Cerebellum (tissue), 4 donors: ENCODE measurements at places on chromosomes 2 and 18. TPM values are rescaled to one million over a fixed set of nuclear protein-coding genes. Genes with fewer than 3 reads are reported as not detected.
A peak's percentile ranks its signal among the peaks of the same experiment; 100 is the strongest.

- DNase-seq = no peak
Measured at GRCh38 chr2:214808981-214809750, at the start of gene BARD1. Gene BARD1, minus strand, starts transcription at chr2:214809683. Its CDS starts 114 bp downstream, at chr2:214809569.

- DNase-seq = no peak
Measured at GRCh38 chr18:10135302-10135926, 221.6 kb downstream of the VAPA start.

DNA sequence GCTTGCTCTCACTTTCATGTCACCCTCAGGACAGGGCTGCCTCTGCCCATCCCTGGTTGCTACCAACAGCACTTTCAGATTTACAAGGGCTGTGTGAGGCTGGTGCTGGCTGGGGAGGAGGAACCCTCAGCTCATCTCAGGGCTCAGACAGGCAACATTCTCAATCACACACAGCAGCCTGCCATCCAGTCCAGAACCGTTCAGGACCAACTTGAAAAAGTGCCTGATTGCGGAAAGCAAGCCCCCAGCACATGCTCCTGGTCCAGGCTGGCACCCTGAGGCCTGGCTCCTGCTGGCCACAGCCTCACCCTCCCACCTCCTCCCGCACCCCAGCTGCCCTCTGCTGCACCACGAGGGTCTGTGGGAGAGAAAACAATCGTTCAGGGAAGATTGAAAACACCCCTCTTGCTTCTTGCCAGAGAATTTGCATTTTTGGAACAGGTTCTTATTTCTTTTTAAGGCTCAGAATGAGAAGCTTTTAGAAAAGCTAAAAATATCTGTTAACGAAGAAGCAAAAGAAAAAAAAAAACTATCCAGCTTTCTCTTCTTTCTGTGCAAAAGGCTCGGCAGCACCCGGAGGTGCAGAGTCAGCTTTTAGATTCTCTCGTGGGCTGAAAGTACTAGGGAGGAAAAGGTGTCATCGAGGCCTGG is 403.8 kb upstream of the ID2 start:
- DNase-seq = no peak

Gene CYTIP
- total RNA-seq = 0.27 TPM

- no peak for DNase-seq
Measured at GRCh38 chr2:84797271-84797670, 83.6 kb downstream of the TRABD2A start.

Gene DNAH7
- 12.1 TPM for total RNA-seq

DNA sequence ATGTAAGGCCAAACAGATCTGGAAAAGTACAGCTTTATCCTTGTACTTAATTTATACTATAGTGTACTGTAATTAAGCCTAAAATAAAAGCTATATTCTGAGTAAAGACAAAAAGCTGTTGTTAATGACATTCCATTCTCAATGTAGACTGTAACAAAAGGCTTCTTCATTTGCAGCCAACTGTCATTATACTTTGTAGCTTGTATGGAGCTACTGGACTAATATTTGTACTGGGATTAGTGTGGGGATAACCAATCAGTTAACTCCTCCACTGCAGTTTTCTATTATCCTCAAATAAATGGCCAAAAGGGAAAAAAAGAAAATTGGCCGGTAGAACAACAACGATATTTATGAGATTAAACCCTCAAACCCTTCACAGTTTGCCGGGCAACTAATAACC is 66.5 kb downstream of the STK39 start:
- no peak for DNase-seq

- DNase-seq = no peak
Measured at GRCh38 chr2:209600341-209601171, 171.1 kb upstream of the UNC80 start.

Gene TMEM198
- total RNA-seq = 13.0 TPM

DNA sequence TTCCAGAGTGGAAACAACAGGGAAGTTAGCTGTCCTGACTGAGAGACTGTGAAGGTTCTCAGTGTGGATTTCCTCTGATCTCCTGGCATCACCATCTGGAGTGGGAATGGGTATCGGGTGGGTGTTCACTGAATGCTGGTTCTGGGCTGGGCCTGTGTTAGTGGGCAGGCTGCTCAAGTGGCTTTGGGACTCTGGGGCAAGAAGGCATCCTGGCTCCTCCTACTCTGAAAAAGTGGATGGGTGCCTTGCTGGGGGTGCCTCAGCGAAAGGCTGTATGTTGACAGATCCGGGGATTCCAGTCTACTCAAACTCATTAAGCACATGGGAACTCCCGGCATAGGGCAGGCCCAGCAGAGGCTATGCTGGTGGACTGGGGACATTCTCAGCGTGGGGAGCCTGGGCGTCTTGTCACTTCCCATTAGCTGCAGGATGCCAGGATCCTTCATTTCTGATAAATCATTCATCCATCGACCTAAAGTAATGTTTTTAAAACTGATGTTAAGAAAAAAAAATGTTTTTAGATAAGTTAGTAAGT is 27.5 kb upstream of the CHRNA1 start:
- DNase-seq = no peak

Gene ARHGAP15
- 2.9 TPM for total RNA-seq

Gene ALPP
- not detected for total RNA-seq

Gene SERPINB3
- total RNA-seq = not detected

DNA sequence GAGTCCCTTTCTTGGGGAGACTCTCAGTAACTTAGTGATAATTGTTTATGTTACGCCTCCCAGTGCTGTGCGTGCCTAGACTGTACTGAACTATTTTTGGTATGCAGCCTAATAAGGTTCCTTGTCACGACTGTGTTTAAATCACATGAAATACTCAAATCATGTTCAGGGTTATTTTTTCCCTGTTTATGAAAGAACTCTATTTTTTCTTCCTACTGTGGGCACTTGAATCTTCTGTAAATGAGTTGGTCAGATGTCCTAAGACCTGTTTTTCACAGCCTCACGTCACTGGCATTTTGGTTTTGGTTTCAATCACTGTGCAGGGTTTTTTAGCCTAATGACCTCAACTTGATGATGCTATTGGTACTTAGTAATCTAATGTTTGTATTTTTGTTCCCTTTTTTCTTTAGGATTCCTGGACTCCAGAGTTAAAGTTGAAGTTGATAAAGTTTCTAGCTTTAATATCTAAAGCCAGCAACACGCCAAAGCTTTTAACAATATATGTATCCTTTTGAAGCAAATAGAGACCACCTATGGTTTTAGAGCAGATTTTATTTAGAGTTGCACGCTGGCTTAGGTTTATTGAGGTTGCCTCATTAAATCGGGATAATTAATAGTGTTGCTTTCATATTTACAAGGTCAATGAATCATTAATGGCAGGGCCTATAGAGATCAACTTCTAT is 24.0 kb downstream of the ARMC9 start:
- no peak for DNase-seq

DNA sequence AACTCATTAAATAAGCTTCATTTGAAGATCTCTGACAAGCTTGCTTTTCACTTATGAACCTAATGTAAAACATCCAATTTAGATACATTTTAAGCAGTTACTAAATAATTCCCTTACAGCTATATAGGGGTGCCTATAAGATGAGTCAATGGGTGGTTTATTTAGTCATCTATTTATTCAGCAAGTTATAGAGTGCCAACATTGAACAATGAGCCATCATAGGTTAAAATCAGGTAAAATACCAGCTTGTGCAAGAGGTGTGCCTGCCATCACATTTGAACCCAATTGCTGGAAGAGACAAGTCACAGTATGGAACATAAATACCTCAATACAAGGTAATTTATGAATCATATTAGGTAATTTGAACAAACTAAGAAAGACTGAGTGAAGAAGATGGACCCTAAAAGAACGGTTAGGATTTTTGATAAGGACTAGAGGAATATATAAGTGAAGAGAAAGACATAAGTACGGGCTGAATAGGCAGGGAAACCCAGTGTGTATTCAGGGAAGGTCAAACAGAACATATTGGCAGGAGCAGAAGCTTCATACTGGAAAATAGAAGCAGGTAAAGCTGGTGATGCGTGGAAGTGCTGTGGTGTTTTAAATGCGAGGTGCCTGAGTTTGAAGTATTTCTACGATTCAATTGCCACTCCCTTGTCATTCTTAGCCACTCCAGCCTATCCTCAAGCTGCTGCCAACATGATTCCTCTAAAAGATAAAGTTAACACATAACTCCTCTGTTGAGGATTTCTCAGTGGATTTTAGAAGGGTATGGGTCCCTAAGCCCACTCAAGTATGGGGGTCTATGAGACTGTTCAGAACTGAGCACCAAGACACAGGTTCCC is 18.9 kb upstream of the STAT4 start:
- DNase-seq = no peak

- DNase-seq = no peak
Measured at GRCh38 chr2:43472527-43473194, 123.2 kb downstream of the THADA start.

DNA sequence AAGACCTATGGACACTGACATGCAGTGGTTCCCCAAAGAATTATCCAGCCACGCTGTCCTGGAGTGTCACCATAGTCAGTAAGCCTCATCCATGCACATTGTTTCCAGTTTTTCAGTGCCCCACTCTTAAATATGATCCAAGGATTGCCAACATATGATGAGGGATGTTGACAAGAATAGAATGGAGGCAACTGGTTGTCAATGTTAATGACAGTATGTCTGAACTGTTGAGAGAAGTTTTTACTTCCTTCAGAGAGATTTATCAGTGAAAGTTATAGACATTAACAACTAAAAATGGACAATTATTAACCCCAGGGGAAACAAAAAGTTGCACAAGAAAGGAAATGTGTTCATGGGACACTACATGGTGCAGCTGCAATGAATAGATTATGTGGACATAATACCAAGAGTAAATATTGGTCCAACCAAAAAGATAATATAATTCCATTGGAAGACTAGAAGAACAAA is 69.9 kb downstream of the CYP26B1 start:
- no peak for DNase-seq

Gene C2orf80
- total RNA-seq = 12.2 TPM

DNA sequence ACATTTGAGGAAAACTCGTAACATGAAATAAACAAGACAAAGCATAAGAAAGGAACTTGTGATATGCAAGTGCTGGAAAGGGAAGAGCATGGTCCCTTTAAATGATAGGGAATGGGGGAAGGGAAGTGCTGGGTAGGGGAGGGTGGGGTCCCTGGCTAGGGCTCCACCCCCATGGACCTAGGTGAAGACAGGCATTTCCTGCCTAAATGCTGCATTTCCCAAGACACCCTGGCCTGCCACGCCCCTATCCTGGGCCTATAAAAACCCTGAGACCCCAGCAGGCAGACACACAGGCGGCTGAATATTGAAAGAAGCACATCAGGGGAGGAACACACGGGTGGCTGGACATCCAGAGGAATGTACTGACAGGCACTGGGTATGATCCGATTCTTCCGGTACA is 499.9 kb downstream of the ZEB2 start:
- DNase-seq = no peak

Gene DYNAP
- not detected for total RNA-seq

Gene C2orf78
- total RNA-seq = not detected

GRCh38 chr2:202375033-202375608 is 1.0 kb upstream of the BMPR2 start:
- peak; percentile 43 for DNase-seq

Gene ZNF396
- 3.8 TPM for total RNA-seq

GRCh38 chr2:98924038-98924830 is 11.8 kb downstream of the CRACDL start:
- DNase-seq = no peak

DNA sequence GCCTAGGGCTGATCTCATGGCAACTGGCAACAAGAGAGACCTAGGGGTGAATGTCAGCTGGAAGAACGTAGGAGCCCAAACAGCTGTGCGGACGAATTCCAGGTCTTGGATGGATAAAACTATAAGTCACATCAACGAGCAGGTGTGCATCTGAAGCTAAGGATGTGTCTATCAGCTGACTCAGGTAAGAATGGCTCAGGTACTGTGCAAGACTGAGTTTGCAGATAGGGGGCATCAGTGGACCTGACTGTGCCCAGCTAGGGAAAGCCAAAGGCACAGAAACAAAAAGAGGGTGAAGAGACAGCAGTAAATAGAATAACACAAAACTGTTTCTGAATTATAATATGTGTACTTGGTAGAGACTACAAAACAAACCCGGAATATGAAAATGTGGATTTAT is 357.3 kb downstream of the ZEB2 start:
- no peak for DNase-seq

DNA sequence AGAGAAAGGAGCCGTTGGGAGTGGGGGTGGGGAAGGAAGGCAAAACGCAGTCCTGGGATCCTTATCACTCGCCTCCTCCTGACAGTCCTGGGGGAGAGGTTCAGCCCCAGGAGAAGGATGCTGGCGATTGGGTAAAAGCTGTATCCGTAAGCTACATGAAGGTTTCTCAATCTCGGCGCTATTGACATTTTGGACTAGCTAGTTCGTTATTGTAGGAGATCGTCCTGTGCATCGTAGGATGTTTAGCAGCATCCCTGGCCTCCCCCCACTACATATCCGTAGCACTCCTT is 511 bp upstream of the TP53I3 start:
- DNase-seq = no peak

GRCh38 chr2:216636551-216637450 is 3.6 kb downstream of the IGFBP2 start:
- DNase-seq = no peak

Gene ANKRD30B
- total RNA-seq = 3.0 TPM

Gene TUBA3E
- not detected for total RNA-seq

DNA sequence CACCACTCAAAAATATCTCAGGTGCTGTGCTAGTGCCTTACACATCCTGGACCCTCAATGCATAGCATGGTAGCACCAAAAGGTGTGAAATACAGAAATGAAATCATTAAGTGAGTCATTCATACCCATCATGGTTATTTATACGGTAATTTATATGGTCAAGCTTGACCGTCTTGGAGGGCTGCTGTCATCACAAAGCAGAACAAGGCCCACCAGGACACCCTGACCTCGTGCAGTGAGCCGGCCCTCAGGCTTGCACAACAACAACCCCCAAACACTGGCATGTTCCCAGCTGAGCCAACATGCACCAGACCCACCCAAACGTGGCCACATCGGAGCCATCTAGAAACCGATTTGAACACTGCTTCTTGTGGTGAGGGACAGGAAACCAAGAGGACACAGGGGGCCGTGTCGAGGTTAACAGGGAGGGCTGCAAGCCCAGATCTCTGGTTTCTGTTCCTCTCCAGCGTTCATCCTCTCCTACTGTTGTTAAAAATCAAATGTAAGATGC is 378.5 kb upstream of the ID2 start:
- no peak for DNase-seq

DNA sequence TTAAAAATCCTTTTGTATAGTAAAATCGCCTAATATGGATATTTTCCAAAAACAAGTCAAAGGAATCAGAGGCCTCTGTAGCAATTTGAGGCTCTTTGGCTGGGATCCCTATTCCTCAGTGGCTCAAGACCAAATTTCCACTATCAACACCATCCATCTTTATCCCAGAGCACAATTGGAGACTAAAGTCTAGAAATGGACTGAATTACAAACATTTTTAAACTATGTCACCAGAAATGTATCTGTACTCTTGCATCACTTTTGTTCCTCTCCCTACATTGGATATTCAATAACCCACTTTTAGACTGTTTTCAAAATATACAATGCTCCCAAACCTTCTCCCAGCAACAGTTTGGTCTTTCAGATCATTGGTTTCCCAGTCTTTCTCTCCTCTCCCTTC is 140.4 kb upstream of the KLHL29 start:
- no peak for DNase-seq

Gene GALNT14
- 12.2 TPM for total RNA-seq

- DNase-seq = no peak
Measured at GRCh38 chr2:43039376-43040080, 186.9 kb downstream of the ZFP36L2 start.
